ENCODE measurements at places on chromosomes 12 and 14. TPM values are rescaled to one million over a fixed set of nuclear protein-coding genes. Genes with fewer than 3 reads are reported as not detected.

GRCh38 chr14:85625925-85626585, 96.1 kb downstream of the FLRT2 start:
- DNase-seq = no peak

SLC6A15 gene
- not detected for total RNA-seq

- no peak for DNase-seq
These were observed 157.4 kb downstream of the EFCAB11 start for GRCh38 chr14:89797148-89797547.

BEGAIN gene
- total RNA-seq = 1.5 TPM

DNA sequence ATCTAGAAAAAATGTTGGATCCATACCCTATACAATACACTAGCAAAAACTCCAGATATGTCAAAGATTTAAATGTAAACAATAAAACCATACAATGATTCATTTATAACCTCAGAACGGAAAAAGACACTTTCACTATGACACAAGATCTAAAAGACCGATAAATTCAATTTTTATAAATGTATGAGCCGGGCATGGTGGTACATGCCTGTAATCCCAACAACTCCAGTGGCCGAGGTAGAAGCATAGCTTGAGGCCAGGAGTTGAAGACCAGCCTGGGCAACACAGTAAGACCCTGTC, 2.5 kb upstream of the SOS2 start:
- no peak for DNase-seq

SPIC gene
- total RNA-seq = not detected

DNA sequence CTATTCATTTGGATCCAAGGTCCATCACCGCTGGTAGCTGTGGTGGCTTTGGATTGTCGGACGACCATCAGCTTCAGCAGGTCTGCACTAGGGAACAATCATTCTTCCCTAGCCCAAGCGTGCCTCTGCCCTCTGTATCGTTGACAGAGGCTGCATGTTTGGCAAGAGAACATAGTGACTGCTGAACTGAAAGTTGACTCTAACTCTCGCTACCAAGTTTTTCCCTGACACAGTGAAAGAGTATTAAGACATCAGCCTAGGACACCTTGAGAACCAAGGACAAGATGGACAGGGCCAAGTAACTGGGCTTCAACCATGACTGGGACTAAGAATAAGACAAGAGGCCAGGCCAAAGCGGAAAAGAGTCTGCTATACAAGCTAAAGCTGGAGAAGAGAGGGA, 26.3 kb downstream of the TSHR start:
- no peak for DNase-seq

GRCh38 chr14:95256776-95257060, 63.0 kb downstream of the CLMN start:
- no peak for DNase-seq

TESPA1 gene
- not detected for total RNA-seq
